ENCODE measurements at places on chromosomes 3 and 15. TPM values are rescaled to one million over a fixed set of nuclear protein-coding genes. Genes with fewer than 3 reads are reported as not detected.

GOLGA6C gene
- total RNA-seq: 1.3 TPM

ZNF385D gene
- 2.4 TPM for total RNA-seq

NRG4 gene
- total RNA-seq: not detected

CFAP91 gene
- 4.9 TPM for total RNA-seq

CPNE4 gene
- 4.1 TPM for total RNA-seq

RTP3 gene
- not detected for total RNA-seq

ACKR2 gene
- 0.35 TPM for total RNA-seq

ZNF660 gene
- total RNA-seq: 6.1 TPM

Measured in GM23338 (cell line).